HCT116 (cell line): ENCODE measurements at places on chromosomes 12 and 14. TPM values are rescaled to one million over a fixed set of nuclear protein-coding genes. Genes with fewer than 3 reads are reported as not detected.

DNA sequence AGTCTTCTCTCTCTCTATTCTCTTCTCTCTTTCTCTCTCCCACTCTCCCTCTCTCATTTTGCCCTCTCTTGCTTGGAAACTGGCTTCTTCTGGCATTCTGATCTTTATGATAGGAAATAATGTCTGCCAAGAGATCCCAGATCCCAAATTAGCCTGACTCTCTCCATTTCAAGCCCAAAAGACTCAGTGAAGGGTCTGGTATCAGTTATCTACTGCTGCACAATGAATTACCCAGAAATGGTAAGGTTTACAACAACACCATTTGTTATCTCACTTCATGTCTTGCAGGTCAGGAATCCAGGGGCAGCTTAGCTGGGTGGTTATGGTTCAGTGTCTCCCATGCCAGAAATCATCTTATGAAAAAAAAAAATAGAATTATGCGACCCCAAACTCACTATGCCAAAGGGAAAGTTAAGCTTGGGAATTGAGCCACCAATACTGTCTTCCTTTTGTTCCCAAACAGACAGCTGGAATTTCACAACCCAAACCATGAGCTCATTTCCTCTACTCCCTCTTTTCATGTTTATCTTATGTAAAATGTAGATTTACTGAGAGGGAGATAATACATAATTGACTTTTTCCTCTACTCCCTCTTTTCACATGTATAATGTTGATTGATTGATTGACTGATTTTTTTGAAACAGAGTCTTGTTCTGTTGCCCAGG lies 67.8 kb upstream of the FICD start:
- no peaks in the 10 kb centered on the region for H3K36me3 ChIP-seq
- DNase-seq = no peak
- no peaks in the 10 kb centered on the region for H3K4me1 ChIP-seq
- no peak overlapping the region for H3K4me3 ChIP-seq
- peaks cover 58% of the 10 kb centered on the region for H3K27me3 ChIP-seq

DNA sequence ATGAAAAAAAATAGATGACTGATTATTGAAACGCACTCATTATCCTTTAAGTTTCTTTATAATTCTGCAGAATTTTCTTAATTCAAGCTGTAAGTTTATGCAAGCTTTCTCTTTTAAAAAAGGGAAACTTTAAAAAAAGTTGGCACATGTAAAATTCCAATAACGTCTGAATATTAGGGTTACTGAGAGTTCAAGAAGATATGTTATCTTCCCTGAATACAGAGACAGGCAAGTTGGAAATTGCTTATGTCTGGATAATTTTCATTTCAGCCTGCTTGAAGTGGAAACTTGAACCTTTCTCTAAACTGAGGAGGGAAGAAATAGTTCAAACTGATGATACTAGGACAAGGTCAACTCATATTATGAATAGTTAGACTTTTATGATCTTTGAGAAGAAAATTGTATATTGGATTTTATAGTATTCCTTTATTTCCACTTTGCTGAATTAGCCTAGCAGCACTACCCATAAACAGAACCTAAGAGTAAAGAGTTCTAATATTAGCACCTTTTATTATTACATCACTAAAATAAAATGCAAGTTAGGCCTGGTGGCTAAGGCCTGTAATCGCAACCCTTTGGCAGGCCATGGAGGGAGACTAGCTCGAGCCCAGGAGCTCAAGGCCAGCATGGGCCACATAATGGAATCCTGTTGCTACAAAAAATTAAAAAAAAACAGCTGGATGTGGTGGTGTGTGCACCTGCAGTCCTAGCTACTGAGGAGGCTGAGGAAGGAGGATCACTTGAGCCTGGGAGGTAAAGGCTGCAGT lies 288.0 kb downstream of the TRHDE start:
- H3K36me3 ChIP-seq = no peaks in the 10 kb centered on the region
- no peaks in the 10 kb centered on the region for H3K27me3 ChIP-seq
- no peak overlapping the region for H3K4me3 ChIP-seq
- no peak for DNase-seq
- H3K4me1 ChIP-seq = no peaks in the 10 kb centered on the region

GARIN6 gene
- not detected for total RNA-seq

GRCh38 chr12:113174461-113175384 lies 10.6 kb downstream of the DDX54 start:
- no peaks in the 10 kb centered on the region for H3K4me1 ChIP-seq
- H3K36me3 ChIP-seq = peaks cover 75% of the 10 kb centered on the region
- DNase-seq = no peak
- no peak overlapping the region for H3K27ac ChIP-seq
- no peak overlapping the region for H3K4me3 ChIP-seq
- no peaks in the 10 kb centered on the region for H3K27me3 ChIP-seq

DNA sequence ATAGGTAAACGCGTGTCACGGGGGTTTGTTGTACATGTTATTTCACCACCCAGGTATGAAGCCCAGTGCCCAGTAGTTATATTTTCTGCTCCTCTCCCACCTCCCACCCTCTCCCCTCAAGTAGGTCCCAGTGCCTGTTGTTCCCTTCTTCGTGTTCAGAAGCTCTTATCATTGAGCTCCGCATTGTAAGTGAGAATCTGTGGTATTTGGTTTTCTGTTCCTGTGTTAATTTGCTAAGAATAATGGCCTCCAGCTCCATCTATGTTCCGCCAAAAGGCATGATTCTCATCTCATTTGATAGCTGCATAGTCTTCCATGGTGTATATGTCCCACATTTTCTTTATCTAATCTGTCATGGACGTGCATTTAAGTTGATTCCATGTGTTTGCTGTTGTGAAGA lies 6.9 kb upstream of the GPRC5D start:
- DNase-seq = no peak
- H3K36me3 ChIP-seq = no peaks in the 10 kb centered on the region
- no peak overlapping the region for H3K4me3 ChIP-seq
- H3K4me1 ChIP-seq = no peaks in the 10 kb centered on the region

DNA sequence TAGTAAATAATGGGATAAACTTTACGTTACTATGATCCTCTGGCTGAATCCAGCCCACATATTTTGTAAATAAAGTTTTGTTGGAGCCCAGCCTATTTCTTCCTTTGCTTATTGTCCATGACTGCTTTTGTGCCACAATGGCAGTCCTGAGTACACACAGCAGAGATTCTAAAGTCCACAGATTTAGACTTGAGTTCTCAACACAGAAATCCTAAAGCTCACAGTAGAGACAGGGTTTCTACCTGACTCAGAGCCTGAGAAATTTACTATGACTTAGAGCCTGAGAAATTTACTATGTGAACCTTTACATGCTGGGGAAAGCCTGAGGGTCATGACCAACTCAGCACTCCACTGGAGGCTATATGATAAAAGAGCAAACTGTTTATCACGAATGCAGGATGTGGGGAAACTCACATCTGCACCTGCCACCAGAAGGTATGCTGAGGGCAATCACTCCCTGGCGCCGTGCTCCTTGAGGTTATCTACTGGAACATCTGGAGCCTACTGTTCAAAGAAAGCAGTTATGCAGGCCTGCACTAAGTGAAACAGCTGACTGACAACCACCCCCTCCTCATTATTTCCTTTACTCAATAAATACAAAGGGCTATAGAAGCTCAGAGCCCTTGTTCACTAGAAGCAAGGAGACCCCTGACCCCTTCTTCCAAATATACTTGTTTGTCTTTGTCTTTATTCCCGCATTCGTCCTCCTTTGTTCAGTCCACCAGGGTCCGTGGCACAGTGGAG lies 52.6 kb upstream of the BICD1 start:
- no peak for DNase-seq
- H3K27ac ChIP-seq = no peak overlapping the region
- H3K27me3 ChIP-seq = no peaks in the 10 kb centered on the region
- no peaks in the 10 kb centered on the region for H3K36me3 ChIP-seq
- H3K4me3 ChIP-seq = no peak overlapping the region

DNA sequence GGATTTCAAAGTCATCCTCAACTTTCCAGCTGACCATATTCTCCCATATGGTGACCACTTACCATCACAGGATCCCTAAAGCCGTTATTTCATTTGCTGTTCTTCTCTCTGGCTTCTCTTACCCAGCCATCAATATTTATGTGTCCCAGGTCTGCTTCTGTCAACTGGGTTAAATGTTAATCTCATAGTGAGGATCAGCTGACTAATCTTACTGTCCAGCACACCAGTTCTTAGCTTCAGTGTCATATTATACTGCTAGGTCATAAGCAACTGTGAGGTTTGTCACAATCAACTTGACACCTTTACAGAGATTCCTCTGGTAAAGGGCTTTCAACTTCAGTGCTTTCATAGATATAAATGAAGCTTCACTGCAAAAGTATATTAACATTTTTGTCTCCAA lies 294.4 kb downstream of the DIO2 start:
- no peak for DNase-seq
- H3K4me3 ChIP-seq = no peak overlapping the region
- H3K4me1 ChIP-seq = no peaks in the 10 kb centered on the region
- H3K27ac ChIP-seq = no peak overlapping the region
- no peaks in the 10 kb centered on the region for H3K27me3 ChIP-seq

- peak; percentile 93 for DNase-seq
- H3K4me3 ChIP-seq = peak overlapping the region; percentile 94
- H3K36me3 ChIP-seq = peaks cover 14% of the 10 kb centered on the region
- H3K4me1 ChIP-seq = peaks cover 3% of the 10 kb centered on the region
- H3K27me3 ChIP-seq = no peaks in the 10 kb centered on the region
- peak overlapping the region; percentile 94 for H3K27ac ChIP-seq
Observed at GRCh38 chr12:48956279-48957140, 777 bp downstream of the ARF3 start.

ZNF891 gene
- 0.02 TPM for total RNA-seq

DCN gene
- total RNA-seq = 3.6 TPM

GRCh38 chr14:69968132-69968531 lies 88.9 kb downstream of the SMOC1 start:
- no peak overlapping the region for H3K27ac ChIP-seq
- H3K4me1 ChIP-seq = no peaks in the 10 kb centered on the region

DNA sequence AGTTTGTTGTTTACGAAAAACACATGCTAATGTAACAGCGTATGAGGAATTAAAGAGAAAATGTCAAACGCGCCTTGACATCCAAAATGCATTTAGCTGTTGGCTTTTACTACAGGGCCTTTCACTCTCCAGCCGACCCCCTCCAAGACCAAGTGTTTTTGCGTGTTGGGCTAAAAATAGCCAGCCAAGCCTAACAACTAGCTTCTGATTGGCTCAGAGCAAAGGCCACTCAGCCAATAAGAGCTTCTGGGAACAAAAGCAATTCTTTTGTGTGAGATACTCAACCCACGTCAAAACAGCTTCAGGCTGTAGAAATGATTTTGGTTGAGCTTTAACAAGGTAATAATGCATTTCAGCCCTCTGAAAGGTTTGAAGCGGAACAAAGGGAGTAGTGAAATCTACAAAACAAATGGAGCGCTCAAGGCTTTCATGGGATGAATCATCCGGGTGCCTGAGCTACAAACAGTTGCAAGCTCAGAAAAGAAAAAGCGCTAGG lies 198.7 kb upstream of the DCN start:
- no peak overlapping the region for H3K4me3 ChIP-seq
- no peak for DNase-seq
- no peaks in the 10 kb centered on the region for H3K27me3 ChIP-seq
- no peaks in the 10 kb centered on the region for H3K36me3 ChIP-seq
- H3K27ac ChIP-seq = no peak overlapping the region
- peaks cover 5% of the 10 kb centered on the region for H3K4me1 ChIP-seq

DNA sequence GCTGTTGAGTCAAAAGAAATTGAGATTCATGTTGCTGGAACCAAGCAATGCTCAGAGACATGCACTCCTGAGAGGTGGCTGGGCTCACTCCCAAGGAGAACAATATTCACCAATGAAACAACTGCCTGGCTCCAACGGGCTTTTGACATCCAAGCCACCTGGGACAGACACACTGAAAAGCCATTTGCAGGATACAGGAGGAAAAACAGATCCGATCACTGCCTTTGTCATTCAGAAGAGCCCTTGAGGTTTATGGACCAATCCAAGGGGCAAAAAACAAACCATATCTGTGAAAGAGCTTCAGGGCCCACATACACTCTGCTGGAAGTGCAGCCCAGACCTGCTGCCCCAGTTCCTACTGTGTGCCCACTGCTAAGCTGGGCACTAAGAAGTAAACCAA lies 277.5 kb downstream of the NUAK1 start:
- no peak overlapping the region for H3K4me3 ChIP-seq
- DNase-seq = no peak
- H3K36me3 ChIP-seq = no peaks in the 10 kb centered on the region
- H3K27me3 ChIP-seq = no peaks in the 10 kb centered on the region; the same call in 1 of the 2 replicates
